ENCODE measurements at places on chromosomes 3 and 15.
A peak's percentile ranks its signal among the peaks of the same experiment; 100 is the strongest.

- DNase-seq = no peak
These were observed 758.0 kb downstream of the NTRK3 start for GRCh38 chr15:87498560-87498959.

DNA sequence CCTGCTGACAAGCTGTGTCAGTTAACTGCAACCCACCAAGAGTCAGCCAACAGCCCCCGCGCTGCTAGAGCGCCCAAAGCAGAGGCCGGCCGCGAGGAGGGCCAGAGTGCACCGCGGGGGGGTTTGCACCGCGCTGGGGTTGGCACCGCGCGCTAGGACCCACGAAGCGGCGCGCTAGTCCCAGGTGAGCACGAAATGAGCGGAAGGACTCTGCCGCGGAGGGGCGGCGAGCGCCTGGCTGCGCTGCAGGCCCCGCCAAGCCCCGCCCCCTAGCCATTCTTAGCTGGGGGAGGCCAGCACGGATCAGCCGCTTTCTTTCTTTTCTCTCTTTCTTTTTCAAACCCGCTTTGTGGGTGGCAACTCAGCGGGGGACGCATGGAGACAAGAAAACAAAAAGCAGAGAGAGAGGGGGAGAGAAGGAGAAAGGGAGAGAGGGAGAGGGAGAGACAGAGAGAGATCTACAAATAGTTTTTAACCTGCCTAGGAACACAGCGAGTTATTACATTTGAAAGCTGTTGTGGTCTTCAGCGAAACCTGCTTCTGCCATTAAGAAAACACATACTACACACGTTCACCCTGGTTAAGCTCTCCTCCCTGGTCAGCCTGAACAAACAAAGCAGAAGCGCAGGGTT, 6.9 kb upstream of the FOXB1 start:
- DNase-seq = peak; percentile 11

DNA sequence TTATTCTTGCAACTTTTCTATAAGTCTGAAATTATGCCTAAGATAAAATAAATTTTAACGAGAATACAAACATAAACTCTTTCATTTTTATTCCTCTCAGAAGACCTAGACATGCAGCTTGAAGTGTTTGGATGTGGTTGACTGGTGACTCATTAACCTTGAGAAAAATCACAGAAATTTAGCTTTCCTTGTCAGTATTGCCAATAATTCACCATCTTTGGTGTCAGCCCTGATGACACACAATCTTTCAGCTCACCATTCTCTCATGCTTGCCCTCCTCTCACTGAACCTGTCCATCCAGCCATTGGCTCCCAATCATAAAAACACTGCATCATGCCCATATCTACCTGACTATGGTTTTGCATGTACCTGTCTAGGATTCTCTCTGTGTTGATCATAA, 22.6 kb upstream of the TNFAIP8L3 start:
- DNase-seq = no peak

GRCh38 chr3:4865714-4866113, 113.5 kb upstream of the BHLHE40 start:
- DNase-seq = no peak

GRCh38 chr3:13539292-13539638, 9.7 kb upstream of the FBLN2 start:
- no peak for DNase-seq

- no peak for DNase-seq
These were observed 95.0 kb upstream of the TERB2 start for GRCh38 chr15:44861439-44861910.

- no peak for DNase-seq
These were observed 95.4 kb downstream of the PCSK6 start for GRCh38 chr15:101394056-101394630.

- no peak for DNase-seq
These were observed 29.1 kb downstream of the HDAC11 start for GRCh38 chr3:13509059-13509815.

DNA sequence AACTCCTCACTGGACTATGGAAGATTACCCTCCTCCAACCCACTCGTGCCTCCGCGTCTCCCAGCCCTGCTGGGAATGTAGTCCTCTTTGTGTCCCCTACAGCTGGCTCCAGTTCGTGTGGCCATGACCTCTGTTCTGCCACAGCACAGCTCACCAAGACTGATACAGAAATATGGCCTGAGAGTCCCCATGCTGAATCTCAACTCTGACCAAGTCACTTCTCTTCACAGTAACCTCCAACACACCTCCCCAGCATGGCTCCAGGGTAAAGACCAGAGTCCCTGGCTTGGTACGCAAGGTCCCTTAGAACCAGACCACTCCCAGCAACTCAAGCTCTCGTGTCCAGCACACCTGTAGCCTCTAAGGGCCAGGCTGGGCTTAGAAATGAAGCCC, 2.3 kb upstream of the COL7A1 start:
- no peak for DNase-seq

DNA sequence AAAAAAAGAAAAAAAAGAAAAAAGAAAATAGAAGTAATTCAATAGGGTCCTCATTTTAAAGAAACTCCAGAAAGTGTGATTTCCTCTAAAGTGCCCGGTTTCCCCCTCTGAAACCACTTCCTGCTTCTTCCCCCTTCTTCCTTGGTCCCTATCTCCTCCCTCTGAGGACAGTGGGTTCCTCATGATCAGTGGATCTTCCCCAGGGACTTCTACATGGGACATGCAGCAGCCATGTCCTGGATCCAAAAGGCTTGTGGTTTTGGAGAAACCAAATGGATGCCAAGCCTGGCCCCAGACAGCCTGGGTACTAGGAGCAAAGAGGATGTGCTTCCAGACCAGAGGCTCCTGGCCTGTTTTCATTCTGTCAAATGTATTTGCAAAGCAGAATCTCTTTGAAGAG, 26.6 kb upstream of the SMAD6 start:
- DNase-seq = no peak

DNA sequence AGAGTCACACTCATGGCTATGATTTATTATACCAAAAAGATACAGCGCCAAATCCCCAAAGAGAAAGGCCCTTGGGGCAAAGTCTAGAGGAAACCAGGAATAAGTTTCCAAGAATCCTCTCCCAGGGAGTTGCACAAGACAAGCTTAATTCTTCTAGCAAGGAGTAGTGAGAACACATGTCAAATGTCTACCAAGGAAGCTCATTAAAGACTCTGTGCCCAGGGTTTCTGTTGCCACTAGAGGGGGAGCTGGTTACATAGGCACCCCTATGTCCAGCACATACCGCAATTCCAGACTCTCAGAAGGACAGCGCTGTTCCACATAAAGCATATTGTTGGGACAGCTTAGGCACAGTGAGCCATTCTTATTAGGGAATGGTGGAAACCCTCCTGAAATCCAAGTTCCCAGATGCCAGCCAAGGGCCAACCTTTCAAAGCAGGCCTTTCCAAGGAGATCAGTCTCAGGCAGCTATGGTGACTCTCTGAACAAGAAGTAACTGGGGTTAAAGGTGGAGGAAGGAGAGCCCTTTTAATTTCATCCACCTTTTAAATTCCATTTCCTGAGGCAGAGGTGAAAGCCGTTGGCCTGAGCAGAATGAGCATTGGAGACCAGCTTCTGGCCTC, 194.2 kb downstream of the UACA start:
- DNase-seq = no peak

DNA sequence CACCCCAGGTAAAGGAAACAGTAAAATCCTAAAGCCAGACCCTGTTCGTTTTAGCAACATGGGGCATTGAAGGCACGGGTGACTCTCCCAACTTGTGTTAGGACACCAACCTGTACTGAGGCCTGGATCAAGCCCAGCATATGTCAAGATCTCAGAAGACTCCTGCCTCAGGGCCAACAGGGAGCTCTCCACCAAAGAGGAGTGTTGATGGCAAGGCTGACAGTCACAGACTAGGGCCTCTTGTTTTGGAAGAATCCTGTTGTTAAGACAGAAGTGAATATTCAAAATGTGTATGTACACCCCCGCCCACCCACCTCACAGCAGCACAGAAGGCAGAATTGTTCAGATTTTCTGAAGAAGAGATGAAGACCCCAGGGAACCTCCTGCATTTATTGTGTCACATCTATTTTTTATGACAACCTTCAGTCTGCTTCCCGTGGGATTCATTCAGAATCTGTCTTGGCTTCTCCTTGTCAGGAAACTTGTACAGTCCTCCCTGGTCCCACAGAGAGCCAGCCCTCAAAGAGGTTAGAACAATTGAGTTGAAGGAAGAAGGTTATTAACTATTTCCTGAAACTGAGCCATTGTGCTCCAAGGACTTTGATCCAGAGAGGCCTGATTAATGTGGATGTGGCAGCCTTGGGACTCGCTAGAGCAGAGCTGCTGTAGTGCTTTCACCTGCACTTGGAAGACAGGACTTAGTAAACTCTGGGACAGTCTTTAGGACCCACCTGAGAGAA, 61.7 kb upstream of the PLXNA1 start:
- no peak for DNase-seq

DNA sequence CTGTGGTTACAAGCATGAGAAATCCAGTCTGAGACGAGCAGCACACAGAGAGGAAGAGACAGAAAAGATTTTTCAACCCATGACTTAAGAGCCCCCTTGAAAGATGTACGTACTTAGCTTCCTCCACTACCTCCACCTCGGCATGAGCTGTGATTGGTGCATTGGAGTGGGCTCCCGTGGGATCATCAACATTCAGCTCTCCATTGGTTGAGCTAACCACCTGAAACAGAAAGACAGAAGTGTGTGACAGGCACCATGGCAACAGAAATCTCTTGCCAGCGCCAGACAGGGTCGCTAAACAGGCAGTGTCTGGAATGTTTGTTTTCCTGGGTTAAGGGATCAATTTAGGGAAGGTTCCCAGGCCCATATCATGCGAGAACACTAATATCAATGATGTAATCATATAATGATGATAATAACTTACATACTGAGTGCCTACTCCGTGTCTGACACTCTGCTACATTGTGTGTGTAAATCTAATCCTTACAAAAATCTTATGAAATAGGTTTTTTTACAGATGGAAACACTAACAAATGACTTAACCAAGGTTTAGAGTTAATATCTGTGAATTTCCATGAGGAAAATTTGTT, 17.5 kb upstream of the PPIB start:
- no peak for DNase-seq

DNA sequence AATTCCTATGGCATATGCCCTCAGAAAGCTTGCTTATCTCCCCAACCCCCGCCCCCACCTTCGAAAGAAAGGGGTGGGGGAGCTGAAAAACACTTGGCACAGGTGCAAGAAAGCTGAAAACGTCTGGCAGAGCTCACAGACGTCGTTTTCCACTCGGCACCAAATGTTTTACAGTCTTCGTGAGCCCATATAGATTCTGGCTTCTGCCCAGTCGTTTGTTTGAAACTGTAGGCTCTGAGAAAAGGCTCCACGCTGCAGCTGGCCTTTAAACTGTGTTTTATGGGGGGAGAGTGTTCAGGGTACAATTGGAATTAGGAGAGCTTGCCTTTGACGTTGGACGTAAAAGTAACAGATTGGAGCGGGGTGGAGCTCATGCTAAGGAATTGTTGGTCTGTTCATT, 130.3 kb downstream of the MDFIC2 start:
- no peak for DNase-seq

DNA sequence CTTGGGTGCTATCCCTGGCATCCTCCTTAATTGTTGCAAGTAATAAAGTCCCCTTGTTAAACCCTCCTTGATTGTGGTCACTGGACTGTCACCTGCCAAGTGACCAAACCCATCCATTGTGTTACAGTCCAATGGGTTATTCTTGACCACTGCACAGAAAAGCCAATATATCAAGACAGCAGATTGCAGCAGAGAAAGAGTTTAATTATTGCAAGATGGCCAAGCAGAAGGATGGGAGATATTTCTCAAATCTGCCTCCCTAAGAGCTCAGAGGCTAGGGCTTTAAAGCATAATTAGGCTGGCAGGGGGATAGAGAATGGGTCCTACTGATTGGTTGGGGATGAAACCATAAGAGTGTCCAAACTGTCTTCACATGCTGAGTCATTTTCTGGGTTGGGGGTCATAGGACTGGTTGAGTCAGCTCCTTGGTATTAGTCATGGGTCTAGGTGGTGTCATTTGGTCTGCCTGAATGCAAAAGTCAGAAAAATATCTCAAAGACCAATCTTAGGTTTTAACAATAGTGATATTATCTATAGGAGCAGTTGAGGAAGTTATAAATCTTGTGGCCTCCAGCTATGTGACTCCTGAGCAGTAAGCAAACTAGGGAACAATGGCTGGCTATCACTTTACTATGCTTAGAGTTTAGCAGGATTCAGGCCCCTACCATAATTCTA, 19.1 kb upstream of the XYLB start:
- DNase-seq = no peak

DNA sequence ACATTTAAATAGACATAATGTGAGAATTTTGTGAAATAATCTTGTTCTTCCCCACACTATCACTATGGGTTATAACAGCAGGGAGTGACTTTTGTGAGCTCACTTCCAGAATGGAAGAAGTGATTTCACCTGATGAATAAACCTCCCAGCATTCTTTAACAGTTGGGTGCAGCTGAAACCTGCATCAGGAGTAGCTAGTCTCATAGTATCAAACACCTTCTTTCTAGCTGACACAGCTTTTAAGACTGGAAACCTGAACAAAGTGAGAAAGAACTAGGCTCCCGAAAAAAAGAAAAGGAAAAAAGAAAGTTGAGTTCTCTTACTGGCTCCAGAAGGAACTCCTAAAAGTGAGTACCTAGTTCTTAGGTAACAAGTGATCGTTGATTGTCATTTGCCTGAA, 61.1 kb upstream of the UNC13C start:
- DNase-seq = no peak
